Right renal cortex interstitium (tissue), 3 donors: ENCODE measurements at places on chromosomes 13 and 19. TPM values are rescaled to one million over a fixed set of nuclear protein-coding genes. Genes with fewer than 3 reads are reported as not detected.

DNA sequence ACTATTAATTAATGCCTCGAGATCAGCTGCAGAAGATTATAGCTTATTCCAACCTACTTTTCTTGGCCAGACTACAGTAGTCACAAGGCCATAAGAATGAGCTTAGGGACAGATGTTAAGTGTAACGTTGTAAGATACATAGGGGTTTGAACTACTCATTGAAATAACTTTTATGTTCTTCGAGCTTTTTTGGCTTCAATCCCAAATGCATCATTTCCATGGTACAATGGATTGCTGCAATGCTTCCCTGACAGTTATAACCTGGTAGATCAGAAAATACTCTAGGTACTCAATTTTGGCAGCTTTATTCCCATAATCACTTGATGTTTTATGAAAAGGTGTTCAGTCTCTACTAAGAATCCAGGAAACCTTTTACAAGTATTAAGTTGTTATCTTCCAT lies 2216.7 kb upstream of the PCDH20 start:
- DNase-seq = no peak

INAFM1 gene
- 6.1 TPM for polyA plus RNA-seq

DNA sequence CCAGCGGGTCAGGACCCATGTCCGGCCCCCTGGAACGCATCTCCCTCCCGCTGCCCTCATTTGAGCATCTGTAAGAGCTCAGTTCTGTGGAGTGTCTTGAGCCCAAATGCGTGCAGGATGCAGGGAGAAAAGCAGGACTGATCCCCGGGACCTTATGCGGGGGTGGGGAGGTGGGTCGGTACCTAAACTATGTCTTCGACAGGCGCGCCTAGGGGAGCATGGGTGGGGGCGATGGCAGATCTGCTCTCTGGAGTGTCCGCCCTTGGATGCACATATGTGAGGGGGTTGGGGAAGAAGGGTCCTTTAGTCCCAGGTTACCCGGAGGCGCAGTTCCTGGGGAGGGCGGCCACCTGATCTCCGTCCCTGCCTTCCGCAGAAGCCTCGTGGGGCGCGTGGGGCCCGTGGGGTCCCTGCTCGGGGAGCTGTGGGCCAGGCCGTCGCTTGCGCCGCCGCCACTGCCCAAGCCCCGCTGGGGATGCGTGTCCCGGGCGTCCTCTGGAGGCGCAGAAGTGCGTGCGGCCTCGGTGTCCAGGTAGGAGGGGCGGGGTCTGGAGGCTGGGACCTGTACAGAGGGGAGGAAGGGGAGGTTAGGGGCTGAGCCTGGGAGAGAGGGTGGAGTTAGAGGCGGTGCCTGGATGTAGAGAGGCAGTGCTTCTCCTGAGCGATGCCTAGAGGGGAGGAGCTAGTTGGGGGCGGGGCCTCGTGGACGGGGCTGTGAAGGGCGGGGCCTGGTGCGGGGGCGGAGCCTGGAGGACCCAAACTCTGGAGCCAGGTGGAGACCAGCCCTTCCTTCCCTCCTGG lies 2.9 kb downstream of the CILP2 start:
- no peak for DNase-seq

DNA sequence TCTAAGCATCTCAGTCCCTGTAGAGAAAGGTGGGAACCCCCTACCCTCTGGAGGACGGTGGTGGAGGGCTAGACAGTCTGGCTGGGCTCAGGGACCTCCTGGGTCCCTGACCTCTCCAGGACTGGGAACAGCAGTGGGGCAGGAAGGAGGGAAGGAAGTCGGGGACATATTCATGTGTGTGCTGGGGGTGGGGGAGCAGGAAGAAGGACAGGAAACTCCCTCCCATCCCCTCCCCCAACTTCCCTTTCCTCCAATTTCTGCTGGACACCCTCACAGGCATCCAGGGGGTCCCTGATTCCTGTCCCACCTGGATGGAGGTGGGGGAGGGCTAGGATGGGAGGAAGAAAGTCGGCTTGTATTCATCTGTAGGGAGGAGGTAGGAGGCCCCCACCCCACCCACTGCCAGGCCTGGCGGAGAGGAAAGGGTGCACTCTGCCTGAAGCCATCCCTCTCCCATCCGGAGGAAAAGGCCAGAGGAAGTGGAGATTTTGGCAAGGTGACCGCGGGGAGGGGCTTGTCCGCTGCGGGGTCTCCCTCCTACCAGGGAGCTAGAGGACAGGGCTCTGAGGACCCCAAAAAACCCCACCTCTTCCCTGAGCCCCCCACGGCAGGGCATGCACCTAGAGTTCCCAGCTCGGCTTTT lies 2.3 kb downstream of the NOVA2 start:
- DNase-seq = no peak

GGN gene
- polyA plus RNA-seq = 0.31 TPM

PRPF31 gene
- polyA plus RNA-seq = 70.4 TPM

DNA sequence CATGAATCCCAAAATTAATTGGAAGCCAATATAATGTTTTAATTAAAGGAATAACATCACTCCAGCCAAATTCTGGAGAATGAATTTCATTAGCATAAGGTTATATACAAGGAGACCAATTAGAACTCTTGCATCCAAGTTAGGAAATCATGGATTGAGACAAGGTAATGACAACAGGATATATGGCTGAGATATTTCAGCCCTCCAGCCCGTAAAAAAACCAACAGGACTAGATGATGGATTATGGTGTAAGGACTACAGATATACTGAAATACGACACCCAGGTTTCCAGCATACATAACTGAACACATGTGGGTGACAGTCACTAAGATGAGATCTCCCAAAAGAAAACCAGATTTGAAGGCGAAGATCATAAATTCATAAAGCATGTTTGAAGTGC lies 56.5 kb downstream of the TSC22D1 start:
- DNase-seq = no peak

DNA sequence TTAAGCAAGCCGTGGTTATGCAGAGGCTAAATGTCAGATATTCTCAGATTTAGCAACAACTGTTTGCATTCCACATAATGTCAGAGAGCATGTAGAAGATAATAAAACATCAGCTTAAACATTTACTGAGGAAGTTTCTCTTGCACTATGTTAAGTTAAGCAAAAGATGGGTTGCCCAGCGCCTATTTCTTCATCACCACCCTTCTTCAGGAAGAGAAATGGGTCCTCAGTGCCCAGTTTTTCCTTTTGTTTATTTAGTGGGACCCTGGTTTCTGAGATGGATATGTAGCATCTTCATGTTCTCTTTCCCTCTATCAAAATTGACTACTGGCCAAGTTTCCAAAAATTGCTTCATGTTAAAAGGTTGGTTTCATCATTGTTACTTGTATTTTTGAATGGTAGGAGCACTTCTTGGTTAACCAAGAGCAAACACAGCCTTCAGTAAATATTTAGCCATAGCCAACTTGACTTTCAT lies 356.8 kb downstream of the RFC3 start:
- no peak for DNase-seq

GRCh38 chr13:97630725-97631124 lies 196.8 kb downstream of the RAP2A start:
- no peak for DNase-seq

GRCh38 chr13:66723576-66723975 lies 506.6 kb downstream of the PCDH9 start:
- no peak for DNase-seq
